ENCODE measurements at places on chromosomes 1 and 21.

DNA sequence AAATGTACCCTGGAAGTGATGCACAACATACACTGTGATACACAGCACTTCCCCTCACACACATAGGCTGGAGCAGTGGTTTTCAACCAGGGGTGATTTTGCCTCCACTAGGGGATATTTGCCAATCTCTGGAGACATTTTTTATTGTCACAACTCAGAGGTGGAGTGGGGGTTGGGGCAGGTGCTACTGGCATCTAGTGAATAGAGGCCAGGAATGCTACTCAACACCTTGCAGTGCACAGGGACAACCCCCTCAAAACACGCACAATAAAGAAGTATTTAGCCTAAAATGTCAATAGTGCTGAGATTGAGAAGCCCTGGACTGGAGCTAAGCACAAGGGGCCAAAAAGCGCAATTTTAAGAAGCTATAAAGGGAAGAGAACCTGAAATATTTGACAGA is 54.1 kb downstream of the DNAJC6 start:
- DNase-seq = no peak

- DNase-seq = no peak
Measured at GRCh38 chr21:17979763-17980162, 160.6 kb upstream of the C21orf91 start.

- DNase-seq = peak; percentile 13
Measured at GRCh38 chr1:180027949-180028445, 73.4 kb downstream of the CEP350 start.

- no peak for DNase-seq
Measured at GRCh38 chr21:26845759-26846035, 488 bp upstream of the ADAMTS1 start.

DNA sequence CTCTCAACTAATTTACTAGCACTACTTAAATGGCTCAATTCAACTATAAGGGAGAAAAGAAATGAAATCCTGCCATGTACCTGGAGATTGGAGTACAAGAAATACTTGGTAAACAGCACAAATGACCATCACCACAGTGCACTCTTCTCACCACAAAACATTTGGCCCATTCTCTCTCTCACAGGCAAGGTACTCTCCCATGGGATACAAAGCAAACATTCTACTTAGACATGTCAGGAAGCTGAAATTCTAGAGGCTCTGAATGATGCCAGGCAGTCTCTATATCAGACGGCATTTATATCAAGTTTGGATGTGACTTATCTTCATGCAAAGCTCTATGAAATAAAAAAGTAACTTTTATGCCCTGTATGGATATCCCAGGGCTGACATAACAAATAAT is 72.5 kb downstream of the DPT start:
- no peak for DNase-seq

- peak; percentile 17 for DNase-seq
Measured at GRCh38 chr1:102578804-102579203, 529.5 kb downstream of the COL11A1 start.

DNA sequence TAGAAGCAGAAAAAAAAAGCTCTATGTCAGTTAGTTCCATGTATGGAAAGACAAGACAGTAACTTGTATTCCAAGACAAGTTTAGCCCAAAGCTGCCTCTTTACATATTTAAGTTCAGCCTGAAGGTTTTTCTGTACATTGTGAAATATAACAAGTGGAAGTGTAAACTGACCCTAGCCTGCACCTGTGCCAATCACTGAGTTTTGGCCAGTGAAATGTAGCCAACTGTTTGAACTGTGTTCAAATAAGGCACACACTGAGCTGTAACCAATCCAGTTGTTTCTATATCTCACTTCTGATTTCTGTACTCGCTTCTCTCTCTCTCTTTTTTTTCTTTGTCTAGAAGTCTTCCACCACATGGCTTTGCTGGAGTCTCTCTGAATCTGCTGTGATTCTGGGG is 1227.1 kb downstream of the NCAM2 start:
- no peak for DNase-seq

DNA sequence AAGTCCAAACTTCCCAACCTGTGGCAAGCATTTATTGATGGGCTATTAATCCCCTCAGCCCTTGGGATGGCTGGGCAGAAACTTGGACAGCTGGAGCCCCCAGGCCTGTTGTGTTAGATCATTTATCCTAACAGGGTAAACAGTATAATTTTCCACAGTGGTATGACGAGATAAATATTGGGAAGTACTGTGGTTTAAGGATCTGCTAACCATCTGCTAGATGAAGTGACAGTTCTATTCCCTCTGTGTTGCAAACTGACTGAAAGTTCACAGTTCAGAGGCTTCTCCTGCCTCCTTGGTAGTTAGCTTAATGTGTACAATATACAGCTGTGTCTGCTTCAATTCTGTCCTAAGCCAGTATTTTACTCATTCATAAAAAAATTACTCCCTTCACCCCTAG is 127.5 kb upstream of the CHODL start:
- no peak for DNase-seq

DNA sequence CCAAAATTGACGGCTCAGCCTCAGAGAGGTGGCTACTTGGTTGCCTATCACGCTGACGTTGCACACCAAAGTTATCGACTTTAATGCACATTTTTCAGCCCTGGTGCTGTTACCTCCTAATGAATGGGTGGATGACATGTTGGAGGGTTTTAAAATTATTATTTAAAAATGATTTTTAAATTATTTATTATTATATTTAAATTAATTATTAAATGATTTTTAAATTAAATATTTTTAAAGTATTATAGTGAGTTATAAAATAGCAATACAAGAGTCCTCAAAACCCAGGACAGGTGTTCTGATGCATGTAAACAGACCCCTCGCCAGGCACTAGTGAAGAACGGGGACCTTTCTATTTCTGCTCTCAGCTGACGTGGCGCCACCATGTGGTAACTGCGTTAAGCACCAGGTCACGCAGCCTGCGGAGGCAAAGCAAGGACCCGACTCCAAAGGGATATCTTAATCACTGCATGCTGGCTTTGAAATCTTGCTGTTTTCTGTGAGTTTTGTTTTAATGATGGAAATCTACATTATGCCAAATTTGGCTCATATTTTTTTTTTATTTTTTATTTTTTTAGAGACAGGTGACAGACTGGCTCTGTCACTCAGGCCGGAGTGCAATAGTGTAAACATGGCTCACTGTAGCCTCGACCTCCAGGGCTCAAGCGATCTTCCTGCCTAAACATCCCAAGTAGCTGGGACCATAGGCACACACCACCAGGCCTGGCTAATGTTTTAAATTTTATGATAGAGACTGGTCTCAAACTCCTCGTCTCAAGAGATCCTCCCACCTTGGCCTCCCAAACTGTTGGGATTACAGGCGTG is 22.6 kb downstream of the CASP9 start:
- DNase-seq = peak; percentile 53

GRCh38 chr1:7842517-7842916 is 10.3 kb downstream of the UTS2 start:
- DNase-seq = no peak

DNA sequence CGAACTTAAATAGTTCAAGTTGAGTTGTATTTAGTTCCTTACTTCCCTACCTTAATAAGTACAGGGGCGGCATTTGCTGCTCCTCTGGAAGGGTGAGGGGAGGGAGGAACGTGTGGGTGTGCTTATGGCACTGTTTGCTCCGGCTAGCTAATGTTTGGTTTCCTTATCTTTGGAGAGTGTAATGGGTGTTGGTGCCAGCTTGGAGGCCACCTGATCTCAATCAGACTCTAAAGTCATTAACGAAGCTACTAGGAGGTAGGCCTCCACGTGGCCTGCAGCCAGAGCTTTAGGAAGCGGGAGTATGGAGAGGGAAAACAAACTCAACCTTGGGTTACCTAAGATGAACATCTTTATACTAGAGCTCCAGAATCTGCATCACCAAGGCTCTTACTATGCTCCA is 43.0 kb upstream of the RAP1A start:
- no peak for DNase-seq

GRCh38 chr1:183100361-183100974 is 77.2 kb downstream of the LAMC1 start:
- no peak for DNase-seq

DNA sequence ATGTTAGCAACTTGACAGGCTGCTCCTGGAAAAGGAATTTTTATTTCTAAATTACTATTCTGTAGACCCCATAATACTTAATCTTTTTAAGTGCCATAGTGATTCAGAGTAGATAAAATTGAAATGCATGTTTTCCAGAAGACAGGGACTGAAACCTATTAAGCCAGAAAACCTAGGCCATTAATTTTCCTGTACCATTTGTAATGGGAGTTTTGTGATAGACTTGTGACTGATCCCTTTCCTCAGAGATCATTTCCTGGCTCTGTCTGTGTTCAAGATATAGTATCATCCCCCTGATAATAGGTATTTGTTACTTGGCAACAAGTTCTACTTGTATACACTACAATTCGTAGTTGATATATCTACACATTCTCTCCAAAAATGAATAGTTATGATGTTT is 1609.8 kb downstream of the AMY1C start:
- no peak for DNase-seq

- DNase-seq = peak; percentile 93
Measured at GRCh38 chr1:205925736-205926135, 17.5 kb downstream of the SLC26A9 start.

- DNase-seq = no peak
Measured at GRCh38 chr1:31886866-31887265, 51.3 kb downstream of the PTP4A2 start.

DNA sequence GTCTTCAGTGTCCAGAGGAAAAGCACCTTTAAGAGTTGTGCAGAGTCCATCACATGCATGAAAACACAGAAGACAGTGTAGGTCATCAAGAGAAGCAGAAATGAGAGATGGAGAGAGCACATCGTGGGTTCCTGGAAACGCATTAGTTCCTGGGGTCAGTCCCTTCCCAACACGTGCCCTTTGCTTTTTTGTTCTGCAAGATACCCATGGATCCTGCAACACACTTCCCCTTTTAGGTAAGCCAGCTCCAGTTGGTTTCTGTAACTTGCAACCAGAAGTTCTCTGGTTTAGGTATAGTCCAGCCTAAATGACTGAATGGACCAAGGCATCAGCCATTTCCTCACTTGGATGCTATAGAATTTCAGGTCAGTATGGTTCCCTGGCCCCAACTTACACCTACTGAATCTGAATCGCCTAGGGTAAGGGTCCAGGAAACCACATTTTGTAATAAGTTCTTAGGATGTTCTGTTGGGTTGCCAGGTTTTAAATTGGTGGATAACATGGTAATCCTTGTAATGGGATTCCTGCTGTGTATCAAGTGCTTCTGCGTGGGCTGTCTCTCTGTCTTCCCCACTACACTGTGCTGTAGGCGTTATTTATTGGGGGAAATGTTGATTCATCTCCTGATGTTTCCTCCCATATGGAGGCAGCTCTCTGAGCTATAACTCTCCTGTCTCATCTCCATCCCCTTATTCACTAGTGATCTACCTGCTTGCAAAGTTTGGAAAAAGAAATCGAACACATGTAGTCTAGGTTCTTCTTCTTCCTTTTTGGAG is 230.6 kb downstream of the TNR start:
- DNase-seq = no peak

DNA sequence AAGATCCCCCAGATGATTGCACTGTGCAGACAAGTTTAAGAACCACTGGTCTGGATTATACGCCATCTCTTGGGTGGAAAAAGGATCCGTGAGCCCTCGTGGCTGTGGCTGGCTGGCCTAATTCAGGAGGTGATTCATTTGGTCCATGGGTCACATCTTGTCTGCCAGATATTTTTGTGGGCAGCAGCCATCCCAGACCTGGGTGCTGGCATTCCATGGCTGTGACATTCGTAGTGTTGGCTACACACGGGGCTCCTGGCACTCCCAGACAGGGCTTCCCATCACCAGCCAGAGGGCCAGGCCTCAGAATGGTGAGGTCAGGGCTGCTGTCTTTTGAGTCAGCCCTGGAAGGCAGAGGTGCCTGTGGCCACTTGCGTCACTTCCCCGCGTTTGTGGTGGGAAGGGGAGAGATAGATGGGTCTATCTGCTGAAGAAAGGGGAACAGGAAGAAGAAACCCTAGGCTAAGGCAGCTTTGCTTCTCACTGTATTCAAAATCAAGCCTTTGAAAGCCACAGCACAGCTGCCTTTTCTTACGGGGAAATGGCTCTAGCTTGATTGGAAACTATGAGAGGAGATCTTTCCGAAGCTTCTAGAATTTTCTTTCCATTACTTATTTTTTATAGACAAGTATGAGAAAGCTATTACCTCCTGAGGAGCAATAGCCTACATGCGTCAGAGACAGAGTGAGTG is 32.4 kb downstream of the EIF2D start:
- no peak for DNase-seq

GRCh38 chr1:33255347-33256220 is 708 bp upstream of the ZNF362 start:
- DNase-seq = peak; percentile 14

DNA sequence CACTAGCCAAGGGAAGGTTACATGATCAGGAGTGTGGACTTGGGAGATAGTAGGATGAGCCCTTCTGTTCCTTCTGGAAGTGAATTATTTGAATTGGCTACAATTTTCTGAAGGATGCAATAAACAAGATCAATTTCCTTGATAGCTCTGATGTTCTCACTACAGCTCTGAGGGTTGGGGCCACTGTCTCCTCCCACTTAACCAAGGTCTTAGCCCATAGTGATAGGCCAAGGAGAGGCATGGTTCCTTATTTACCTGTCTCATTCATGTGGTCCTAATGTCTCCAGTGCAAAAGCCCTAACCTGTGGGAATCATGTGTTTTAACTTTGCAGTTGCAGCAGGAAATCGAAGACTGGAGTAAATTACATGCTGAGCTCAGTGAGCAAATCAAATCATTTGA is 34.8 kb downstream of the MIA3 start:
- DNase-seq = no peak

DNA sequence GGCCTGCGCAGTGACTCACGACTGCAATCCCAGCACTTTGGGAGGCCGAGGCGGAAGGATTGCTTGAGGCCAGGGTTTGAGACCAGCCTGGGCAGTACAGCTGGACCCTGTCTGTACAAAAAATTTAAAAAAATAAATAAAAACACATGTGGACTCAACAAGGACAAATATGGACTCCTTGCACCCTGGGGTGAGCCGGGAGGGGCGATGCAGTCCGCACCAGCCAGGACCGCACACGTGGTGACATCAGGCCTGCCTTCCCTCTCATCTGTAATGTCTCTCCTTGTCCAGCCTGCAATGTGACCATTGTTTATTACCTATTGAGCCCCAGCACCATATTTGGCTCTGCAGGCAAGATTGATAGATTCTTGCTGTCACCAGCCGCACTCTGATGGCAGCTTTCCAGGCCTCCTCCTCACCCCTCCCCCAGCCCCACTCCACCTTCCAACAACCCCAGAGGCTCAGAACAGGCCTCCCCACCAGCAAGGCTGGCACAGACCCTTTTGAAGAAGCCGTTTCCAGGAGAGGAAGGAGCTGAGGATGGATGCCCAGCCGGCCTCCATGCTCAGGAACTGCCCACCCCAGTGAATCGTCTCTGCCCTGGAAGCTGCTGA is 55.2 kb downstream of the IRF2BP2 start:
- no peak for DNase-seq

DNA sequence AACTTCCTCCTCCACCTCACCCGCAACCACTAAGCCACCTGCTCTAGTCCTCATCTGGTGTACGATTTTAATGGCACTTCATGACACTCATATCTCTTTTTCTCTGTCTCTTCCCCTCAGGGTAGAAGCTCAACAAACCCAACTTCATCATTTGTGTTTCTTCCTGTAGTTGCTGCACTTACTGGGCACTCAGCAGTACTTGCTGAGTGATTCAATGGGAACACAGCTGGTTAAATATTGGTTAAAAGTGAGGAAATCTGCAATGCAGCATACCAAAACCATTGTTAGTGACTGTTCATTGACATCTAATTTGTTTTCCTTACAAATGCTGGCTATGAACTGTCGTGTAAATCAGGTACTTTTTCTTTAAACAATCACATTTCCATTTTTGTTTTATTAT is 541.1 kb upstream of the PRMT6 start:
- no peak for DNase-seq

- DNase-seq = no peak
Measured at GRCh38 chr1:150987924-150988323, 5.8 kb downstream of the ANXA9 start.

Data from brain microvascular endothelial cell (primary cell).